ENCODE measurements at places on chromosomes 16 and 17. TPM values are rescaled to one million over a fixed set of nuclear protein-coding genes. Genes with fewer than 3 reads are reported as not detected.

The PRAC2 gene
- total RNA-seq: not detected

DNA sequence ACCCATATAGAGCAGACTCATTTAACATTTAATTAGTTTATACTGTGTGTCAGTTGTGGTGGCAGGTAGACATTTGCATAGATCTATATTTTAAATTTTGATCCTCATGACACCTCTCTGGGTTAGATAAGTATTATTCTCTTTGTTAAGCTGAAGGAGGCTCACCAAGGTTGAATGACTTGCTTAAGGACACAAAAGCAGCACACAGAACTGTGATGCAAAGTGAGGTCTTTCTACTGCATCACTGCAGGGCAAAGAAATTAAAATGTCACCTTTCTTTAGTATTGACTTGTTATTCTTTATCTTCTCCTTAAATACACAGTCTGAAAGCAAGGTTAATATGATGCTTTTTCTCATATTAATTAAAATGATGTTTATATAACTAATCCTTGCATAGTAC lies 8.6 kb upstream of the TOX3 start:
- H3K4me3 ChIP-seq: no peak overlapping the region
- H3K4me1 ChIP-seq: no peaks in the 10 kb centered on the region
- no peak for DNase-seq
- no peak overlapping the region for H3K27ac ChIP-seq
- H3K27me3 ChIP-seq: peaks cover 5% of the 10 kb centered on the region

- no peaks in the 10 kb centered on the region for H3K4me1 ChIP-seq
- no peaks in the 10 kb centered on the region for H3K27me3 ChIP-seq
- no peak overlapping the region for H3K4me3 ChIP-seq
- no peak for DNase-seq
- peak overlapping the region; percentile 61 for H3K27ac ChIP-seq
These were observed 74.9 kb downstream of the CMIP start for GRCh38 chr16:81519301-81520150.

GRCh38 chr17:9821921-9822320 lies at the start of gene GSG1L2:
TSS of gene GSG1L2 (minus strand) at chr17:9822079. CDS start at chr17:9822071, 8 bp downstream.
- DNase-seq: no peak
- H3K27me3 ChIP-seq: no peaks in the 10 kb centered on the region
- no peak within 1 kb of the TSS for H3K27ac ChIP-seq
- H3K36me3 ChIP-seq: no peaks in the 10 kb centered on the region

The ZNF768 gene
- total RNA-seq: 33.9 TPM

DNA sequence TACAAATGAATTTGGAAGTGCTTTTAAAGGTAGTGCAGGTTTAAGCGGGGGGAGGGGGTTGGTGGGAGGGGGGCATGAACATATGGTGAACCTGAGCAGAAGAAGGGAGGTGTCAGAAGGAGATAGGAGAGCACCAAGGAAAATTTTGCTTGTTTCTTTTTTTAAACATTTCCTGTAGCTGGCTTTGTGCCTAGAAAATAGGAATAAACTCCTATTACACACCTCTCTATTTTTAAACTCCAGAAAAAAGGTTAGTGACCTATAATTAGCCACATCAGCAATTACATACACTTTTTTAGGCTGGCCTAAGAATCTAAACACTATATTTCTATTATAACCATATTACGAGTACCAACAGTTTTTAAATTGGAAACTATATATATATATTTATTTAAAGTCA lies 159.1 kb downstream of the SKAP1 start:
- H3K4me3 ChIP-seq: no peak overlapping the region
- no peak for DNase-seq
- no peaks in the 10 kb centered on the region for H3K36me3 ChIP-seq
- peaks cover 6% of the 10 kb centered on the region for H3K4me1 ChIP-seq
- H3K27me3 ChIP-seq: no peaks in the 10 kb centered on the region
- H3K27ac ChIP-seq: no peak overlapping the region

DNA sequence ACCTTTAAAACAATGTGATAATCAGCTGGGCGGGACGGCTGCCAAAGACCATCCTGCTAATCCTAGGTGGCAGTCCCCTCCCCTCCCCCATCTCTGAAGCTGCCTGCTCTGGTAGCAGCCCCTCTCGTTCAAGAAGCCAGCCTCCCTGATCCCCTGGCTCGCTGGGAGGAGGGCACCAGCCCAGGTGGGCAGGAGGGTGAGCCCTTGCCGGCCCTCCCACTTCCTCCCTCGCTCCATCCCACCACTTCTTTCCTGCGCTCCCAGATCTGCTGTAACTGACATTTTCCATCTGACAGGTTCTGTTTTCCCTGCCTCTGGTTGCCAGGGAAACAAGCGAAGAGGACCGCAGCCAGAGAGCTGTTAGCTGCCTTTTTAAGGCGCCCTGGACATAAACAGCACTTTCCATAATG lies 155.7 kb upstream of the TNRC6C start:
- H3K4me3 ChIP-seq: no peak overlapping the region
- H3K27ac ChIP-seq: no peak overlapping the region
- no peaks in the 10 kb centered on the region for H3K4me1 ChIP-seq
- H3K27me3 ChIP-seq: no peaks in the 10 kb centered on the region
- no peaks in the 10 kb centered on the region for H3K36me3 ChIP-seq

- H3K4me3 ChIP-seq: peak overlapping the region; percentile 99
- no peak for DNase-seq
- no peak overlapping the region for H3K27ac ChIP-seq
These were observed 795 bp downstream of the KCTD13 start for GRCh38 chr16:29925105-29925756.

DNA sequence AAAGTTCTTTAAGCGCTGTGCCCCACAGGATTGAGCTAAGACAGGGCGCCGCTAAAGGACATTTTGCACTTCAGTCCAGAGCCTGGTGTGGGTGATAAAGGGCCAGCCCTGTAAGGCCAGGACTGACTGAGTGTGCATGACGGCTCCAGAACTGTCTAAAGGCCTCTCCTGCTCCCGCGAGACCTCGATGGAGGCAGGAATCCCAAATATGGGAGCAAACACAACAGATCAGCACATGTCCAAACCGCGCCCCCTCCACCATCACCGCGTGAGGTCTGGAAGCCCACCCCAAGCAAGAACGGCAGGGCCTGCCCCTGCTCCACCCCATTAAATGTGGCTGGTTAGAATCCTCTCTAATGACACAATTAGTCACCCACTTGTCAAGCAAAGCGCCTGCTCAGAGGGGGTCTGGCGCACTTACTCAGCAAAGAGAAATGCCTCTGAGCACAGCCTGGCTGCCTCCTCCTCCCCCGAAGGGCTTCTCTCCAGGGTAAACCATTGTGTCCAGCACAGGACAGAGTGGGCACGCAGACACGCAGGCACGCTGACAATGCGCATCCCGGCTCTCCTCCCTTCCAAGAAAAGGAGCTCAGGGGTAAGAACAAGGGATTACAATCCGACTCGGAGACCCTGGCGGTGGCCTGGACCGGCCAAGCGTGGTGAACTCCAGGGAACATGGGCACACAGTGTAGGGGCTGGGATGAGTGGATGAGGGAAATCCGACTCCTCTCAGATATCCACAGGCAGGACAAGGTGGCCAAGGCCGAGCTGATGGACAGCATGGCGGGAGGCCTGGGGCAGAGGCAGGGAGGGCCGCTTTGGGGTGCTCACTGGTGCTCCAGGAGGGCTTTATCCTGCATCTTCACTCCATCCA lies 1.5 kb downstream of the MXRA7 start:
- peak overlapping the region; percentile 91 for H3K27ac ChIP-seq
- peaks cover 1% of the 10 kb centered on the region for H3K36me3 ChIP-seq
- peak overlapping the region; percentile 68 for H3K4me3 ChIP-seq
- H3K27me3 ChIP-seq: no peaks in the 10 kb centered on the region
- H3K4me1 ChIP-seq: peaks cover 2% of the 10 kb centered on the region

The LRRC37B gene
- 38.9 TPM for total RNA-seq
